ENCODE measurements at places on chromosomes 4 and X.

DNA sequence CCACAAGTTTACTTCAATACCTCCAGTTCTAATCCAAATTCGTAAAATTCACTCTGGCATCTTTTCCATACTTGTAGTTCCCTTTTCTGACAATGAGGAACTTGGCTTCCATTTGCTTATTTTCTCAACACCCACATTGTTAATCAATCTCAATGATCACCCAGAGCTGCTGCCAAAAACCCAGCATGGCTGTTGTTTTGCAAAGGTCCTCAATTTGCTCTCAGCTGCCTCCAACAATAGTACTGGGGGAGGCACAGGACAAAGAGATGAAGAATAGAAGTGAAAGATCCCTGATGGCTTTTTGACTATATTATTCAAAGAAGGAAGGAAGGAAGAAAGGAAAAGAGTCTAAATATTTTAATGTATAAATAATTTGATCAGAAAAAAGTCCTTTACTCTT is 847.8 kb downstream of the RAPGEF2 start:
- no peak for DNase-seq

- no peak for DNase-seq
Measured at GRCh38 chrX:140799216-140799615, 89.7 kb downstream of the LINC00632 start.

DNA sequence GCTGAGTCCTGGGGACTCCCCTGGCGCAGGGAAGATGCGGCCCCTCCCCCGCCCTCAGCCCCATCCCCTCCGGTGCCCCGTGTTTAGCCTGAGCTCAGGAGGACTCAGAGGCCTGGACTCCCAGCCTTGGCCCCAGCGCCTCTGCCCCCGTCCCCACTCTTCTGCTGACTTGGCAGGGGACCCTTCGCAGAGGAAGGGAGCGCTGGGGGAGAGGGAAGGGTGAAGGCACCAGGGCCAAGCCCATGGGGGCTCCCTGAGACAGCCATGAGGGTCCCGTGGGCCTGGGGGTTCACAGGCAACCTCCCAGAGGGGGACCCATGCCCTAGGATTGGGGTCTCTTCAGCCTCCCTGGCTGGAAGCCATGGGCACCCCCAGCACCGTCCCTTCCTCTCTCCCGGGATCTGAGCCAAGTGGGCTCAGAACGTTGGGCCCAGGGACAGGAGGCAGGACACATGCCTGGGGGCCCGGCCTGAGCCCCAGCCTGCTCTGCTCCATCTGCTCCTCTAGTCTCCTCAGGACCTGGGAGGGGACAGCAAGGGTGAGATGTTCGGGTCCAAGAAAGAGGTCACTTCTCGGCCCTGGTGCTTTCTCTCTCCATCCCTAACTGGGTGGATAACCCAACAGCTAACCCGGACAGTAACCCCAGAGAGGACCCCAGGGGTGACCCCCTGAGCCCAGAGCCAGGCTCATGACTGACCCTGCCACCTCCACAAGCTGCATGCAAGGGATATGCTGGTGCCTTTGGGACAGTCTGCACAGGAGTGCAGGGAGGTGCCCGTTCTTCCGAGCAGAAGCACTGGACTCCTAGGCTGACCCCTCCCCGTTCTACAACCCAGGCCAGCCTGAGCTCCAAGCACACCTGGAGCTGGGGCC is 1.5 kb upstream of the CPLX1 start:
- no peak for DNase-seq

DNA sequence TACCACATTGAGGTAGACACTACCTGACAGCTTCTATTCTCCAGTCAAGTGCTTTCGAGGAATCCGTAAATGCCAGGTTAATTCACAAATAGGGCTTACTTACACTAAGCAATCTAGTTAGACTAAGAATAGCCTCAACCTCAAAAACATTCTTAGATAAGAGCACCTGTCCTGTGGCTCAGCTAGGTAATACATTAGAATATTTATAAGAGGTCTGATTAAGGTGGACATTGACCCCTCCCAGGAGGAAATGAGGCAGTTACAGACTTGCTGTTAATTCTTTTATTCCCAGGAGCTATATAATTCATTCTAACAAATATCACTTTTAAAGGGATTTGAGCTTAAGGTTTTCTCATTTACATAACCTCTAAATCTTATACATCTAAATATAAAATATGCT is 758.1 kb downstream of the GRID2 start:
- DNase-seq, result no peak

DNA sequence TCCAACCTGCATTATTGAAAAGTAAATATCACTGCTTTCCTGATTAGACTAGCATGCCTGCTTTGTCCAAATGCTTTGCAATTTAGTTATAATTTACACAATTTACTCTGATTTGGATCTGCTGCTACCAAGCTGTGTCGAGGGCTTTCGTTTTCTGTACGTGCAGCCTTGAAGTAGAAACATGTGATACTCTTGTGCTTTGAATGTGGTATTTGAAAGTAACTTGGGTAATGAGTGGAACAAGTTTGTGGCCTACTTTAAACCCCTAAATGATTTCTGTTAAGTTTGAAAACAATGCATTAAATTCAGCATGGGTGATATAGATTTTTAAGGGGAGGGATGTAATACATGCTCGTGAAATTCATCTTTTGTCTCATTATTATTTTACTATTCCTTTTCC is 240.7 kb downstream of the IQCM start:
- DNase-seq, result no peak

GRCh38 chr4:85842540-85842939 is 367.6 kb downstream of the ARHGAP24 start:
- DNase-seq, result no peak

DNA sequence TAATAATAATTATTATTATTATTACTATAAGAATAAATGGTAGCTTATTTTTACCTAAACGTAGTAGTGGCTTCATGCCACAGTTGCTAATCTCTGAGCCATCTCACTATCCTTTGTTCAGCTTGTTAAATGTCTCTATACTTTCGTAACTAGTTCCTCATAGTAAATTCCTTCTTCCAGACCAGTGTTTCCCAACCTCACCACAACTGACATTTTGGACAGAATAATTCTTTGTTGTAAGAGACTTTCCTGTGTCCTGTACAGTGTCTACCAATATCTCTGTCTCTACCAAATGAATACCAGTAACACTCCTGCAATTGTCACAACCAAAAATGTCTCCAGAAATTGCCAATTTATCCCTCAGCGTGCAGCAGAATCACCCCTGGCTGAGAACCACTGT is 1040.9 kb downstream of the DMD start:
- DNase-seq, result no peak

DNA sequence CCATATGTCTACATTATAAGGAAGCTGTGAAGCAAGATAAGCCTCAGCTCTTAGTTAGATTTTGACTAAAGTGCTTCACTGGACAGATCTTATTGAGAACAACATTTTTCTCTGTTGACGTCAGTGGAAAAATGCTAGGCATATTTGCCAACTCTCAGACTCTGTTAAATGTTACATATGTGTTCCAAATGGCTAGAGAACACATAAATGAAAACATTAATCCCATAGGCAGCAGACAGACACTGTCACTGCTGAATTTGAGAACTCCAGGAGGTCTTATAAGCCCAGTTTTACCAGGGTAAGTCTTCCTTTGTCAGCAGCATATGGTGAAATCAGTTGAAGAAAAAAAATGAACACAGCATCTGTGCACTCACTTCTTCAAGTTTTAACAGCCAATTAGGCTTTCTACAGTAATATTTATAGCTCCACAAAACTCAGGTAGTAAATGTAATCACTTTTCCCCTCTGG is 186.9 kb downstream of the CAMK2D start:
- no peak for DNase-seq

GRCh38 chr4:3192188-3192587 is 56.8 kb upstream of the MSANTD1 start:
- DNase-seq, result no peak

DNA sequence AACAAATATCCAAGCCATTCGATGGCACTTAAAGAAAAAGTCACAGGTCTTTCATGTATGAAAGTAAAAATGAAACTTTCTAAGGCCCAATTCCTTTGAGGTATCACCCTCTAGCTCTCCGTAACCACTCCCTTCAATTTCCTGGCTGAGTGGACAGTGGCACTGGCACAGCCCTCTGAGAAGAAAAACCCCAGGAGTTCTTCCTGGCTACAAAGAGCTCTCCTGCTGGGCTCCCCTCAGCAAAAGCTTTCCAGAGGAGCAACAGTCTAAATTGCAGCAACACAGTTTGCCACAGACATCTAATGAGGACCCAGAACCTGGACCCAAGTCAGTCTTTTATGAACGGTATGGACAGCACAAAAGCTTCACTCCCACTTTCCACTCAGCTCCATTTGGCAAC is 71.8 kb downstream of the FUNDC1 start:
- no peak for DNase-seq

- no peak for DNase-seq
Measured at GRCh38 chr4:35942092-35942491, 302.2 kb downstream of the ARAP2 start.

GRCh38 chr4:38082424-38083385 is 122.5 kb downstream of the PTTG2 start:
- DNase-seq, result no peak

DNA sequence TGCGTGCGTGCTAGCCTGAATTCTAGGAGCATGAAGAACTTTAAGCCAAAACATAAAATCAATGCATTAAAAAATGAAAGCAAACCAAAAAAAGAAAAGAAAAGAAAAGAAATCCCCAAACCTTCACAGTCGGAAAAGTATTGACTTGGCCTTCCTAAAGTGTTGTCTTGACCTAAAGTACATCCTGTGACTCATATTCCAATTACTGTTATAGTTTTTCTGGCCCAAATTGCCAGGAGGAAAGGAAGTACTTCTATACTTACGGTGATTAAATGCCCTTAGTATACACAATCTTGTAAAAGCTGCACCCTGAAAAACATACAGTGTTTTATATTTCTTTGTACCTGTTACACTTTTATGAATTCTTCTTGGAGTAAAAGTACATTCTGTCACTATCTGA is 512.8 kb downstream of the ANKRD50 start:
- no peak for DNase-seq

DNA sequence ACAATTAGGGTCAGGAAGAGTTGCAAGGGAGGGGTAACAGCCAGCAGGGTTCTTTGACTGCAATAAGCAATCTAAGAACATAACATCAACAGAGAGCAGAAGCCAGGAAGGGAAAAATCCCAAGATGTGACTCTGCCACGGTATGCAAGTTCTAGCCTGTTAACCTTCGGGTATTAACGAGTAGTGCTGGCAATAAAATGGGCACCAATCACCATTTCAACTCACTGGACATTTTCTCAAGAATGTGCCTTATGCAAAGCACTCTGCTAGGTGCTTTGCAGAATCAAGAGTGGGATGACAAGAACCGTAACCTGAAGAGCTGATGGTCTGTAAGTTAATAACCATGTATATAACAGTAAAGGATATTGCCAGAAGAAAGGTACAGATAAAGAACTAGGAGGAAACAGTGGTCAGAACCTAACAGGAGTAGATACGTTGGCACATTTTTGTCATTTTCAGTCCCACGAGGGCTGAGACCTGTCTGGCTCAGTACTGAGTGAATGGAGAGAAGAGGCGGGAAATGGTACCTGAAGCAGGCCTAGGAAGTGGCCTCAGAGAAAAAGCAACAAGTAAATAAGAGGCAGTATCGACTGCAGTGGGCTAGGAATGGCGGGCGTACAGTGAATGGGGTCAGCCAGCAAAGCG is 2.7 kb downstream of the ELOVL6 start:
- DNase-seq, result no peak

- no peak for DNase-seq
Measured at GRCh38 chrX:107654872-107655761, 26.8 kb downstream of the PRPS1 start.

GRCh38 chr4:169567916-169568315 is 44.5 kb downstream of the NEK1 start:
- no peak for DNase-seq

DNA sequence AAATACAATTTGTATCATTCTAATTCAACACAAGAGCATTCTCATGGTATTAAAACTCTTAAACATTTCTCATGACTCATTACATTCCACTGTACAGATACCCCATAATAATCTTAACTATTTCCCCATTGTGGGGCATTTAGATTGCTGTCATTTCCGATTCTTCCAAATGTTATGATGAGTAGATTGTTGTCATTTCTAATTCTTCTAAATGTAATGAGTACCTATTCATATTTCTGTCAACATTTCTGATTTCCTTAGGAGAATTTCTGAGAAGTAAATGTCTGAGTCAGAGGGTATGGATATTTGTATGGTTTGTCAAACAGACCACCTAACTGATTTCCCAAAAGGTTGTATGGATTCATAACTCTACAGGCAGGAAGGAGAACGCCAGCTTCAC is 8.3 kb downstream of the S100G start:
- DNase-seq, result no peak

- DNase-seq, result no peak
Measured at GRCh38 chrX:115563633-115564162, 2.7 kb downstream of the PLS3 start.

GRCh38 chr4:17400686-17401085 is 111.2 kb downstream of the QDPR start:
- DNase-seq, result no peak

DNA sequence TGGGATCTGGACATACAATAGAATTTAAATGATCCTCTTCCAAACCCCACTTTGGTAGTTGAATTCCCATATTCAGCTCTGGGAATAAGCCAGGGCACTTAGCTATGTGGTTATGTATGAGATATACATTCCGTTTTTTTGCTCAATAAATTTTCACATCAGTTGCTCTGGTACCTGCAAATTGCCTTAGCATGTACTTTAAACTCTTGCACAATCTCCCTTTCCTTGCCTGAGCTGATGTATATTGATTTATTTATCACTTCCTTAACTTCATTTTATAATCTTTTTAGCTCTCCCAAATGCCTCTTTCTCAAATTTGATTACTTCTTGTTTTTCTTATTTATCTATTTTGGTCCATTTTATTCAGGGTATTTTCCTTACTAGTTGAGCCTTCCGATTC is 90.1 kb upstream of the AGA start:
- DNase-seq, result no peak

DNA sequence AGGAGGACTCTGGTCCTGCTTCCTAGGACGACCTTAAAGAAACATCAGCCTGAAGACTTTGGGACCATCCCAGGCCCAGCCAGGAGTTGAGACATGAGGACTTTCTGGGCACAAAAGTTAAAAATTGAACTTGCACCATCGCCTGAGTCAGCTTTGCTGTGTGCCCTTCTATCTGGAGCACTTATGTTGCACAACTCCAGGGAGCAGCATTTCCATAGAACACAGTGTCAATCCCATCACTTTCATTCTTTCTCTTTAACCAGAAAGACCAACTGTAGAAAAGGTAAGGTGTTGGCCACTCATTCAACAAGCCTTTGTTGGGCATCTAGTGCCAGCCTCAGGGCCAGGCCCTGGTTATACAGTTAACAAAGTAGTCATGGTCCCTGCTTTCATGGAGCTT is 8.6 kb upstream of the CLDN24 start:
- no peak for DNase-seq

- no peak for DNase-seq
Measured at GRCh38 chr4:112287258-112287989, 1.7 kb upstream of the TIFA start.

GRCh38 chrX:8845060-8845459 is 43.9 kb upstream of the FAM9A start:
- no peak for DNase-seq

DNA sequence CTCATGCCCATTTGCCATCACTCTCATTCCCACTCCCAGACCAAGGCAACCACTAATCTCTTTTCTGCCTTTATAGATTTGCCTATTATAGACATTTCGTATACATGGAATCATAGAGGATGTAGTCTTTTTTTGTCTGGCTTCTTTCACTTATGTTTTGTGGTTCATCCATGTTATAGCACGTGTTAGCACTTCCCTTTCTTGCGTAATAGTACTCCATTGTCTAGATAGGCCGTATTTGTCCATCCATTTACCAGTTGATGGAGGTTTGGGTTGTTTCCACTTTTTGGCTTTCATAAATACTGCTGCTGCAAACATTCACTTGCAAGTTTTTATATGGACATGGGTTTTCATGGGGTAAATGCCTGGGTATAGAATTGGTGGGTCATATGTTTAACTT is 48.4 kb downstream of the KIF4A start:
- DNase-seq, result no peak

All from stimulated activated CD8-positive, alpha-beta memory T cell treated with anti-CD3 and anti-CD28 coated beads, Interleukin-7, amount 100 ng/mL, for 1 hour (primary cell).